HFF-Myc (cell line): ENCODE measurements at places on chromosomes 12 and 14.

- DNase-seq, result no peak
Measured at GRCh38 chr14:29410581-29410980, 517.1 kb downstream of the PRKD1 start.

DNA sequence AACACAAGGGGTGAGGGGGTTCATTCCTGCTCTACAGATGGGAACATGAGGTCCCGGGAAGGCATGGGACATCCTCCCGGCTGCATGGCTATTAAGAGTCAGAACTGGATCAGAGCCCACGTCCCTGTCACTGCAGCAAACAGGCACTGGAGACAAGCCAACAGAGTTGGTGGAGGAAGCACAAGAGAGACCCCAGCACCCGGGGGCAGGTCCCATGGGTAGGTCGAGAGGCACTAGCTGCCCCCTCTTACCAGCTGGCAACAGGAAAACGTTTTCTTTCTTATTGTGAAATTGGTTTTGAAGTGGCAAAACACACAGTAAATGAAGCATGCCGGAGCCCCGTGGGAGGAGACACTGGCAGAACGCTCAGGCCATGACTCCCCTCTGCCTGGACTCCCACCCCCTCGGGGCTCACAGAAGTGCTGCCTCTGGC is 43.6 kb downstream of the SYNE3 start:
- DNase-seq, result no peak

DNA sequence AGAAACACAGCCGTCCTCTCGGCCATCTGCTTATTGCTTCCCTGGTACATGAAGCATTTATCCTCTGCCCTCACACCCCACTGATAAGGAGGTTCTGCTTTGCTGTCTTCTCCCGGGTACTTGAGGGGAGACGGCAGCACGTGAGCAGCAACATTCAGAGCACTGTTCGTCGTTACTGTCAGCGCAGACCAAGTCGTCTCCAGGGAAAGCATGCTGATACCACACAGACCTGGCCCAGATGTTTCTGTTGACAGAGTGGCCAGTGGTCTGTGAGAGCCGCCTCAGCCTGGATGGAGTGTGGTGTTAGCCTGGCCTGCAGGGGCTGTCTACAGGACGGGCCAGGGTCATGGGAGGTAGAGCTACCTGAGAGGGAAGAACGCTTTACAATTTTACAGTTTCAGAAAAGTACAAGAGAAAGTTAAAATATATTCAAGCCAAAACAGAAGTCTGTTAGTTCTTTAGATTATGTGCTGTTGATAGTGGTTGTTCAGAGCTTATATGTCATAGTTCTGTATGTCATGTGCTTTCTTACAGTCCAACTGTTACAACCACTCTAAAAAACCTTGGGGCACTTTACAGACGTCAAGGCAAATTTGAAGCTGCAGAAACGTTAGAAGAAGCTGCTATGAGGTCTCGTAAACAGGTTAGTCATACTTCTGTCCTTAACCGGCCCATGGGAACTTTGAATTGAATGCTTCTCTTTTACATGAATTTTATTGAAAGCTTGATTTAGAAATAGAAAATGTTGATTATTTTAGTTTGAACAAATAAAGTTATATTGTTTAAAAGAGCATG is 38.2 kb downstream of the XRCC3 start:
- DNase-seq, result no peak

DNA sequence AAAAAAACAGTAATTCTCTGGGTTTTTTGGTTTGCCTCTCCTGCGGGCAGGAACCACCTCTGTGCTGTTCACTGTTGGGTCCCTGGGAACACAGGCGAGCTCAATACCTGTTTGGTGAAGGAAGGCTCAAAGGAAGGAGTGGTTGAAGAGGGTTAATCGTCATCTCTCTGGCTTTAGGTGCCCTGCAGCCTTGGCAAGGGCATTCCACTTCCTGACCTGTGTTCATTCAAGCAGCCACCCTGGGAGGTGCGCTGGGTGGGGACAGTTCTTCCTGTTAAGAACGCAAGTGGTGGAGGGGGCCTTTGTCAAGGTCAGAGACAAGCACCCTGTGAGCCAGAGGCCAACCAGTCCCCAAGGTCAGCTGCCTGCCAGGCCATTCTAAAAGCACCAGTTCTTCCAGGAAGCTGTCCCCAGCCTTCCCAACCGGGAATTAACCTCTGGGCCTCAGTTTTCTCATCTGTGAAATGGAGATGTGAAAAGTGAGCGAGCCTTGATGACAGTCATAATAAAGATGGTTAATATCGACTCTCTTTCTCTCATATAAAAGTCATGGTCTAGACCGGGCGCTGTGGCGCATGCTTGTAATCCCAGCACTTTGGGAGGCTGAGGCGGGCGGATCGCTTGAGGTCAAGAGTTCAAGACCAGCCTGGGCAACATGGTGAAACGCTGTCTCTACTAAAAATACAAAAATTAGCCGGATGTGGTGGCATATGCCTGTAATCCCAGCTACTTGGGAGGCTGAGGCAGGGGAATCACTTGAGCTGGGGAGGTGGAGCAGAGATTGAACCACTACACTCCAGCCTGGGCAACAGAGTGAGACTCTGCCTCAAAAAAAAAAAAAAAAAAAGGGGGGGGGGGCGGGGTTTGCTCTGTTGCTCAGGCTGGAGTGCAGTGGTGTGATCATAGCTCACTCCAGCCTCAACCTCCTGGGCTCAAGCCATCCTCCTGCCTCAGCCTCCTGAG is 6.1 kb downstream of the RHOF start:
- DNase-seq, result no peak
